ENCODE measurements at places on chromosomes 13 and 19.

DNA sequence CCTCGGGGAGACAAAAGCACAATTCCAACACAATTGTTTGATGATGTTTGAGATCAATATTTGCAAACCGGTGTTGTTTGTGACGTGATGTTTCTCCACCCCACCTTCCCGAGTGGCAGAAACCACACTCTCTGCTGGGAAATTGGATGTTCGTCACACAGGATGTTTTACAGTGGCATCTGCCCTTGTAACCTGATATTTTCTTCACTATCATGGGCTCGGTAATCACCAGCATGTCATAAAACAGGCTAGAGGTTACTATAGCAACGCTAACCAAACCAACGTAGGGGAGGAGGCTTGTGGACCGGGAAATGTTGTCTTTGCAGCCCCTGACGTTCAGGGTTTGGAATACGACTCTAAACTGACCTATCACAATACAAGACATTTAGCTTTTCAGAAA is 454.5 kb downstream of the IRS2 start:
- DNase-seq, result peak; percentile 49

GRCh38 chr13:86579662-86580061 is 780.4 kb upstream of the SLITRK6 start:
- no peak for DNase-seq

- no peak for DNase-seq
Observed at GRCh38 chr19:49413348-49413747, 9.9 kb downstream of the PTH2 start.

DNA sequence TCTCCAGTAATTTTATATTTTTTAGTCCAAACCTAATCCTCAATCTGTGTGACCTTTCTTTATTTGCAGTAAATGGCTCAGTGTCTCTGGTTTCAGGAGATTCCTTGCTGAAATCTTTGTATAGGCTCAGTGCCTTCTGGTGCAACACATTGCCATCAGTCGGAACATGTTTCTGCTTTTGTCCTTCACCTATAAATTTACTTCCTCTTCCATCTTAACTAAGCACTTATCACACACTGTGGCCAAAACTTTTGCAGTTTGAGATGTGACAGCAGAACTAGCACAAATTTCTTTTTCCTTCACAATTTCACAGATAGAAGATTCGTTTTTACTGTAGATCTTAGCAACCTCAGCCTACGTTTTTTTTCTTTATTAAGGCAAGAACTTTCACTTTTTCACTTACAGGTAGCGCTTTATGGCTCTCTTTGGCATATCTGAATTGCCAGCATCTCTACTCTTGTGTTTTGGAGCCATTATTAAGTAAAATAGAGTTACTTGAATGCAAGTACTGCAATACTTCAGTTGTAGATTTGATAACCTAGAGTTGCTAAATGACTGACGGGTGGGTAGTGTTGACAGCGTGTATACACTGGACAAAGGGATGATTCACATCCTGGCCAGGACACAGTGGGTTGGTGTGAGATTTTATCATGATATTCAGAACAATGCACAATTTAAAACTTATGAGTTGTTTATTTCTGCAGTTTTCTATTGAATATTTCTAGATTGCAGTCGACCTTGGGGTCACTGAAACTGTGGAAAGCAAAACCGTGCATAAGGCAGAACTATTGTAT is 44.3 kb downstream of the NDFIP2 start:
- no peak for DNase-seq

GRCh38 chr13:73754241-73754640 is 380.0 kb downstream of the KLF12 start:
- DNase-seq, result no peak

DNA sequence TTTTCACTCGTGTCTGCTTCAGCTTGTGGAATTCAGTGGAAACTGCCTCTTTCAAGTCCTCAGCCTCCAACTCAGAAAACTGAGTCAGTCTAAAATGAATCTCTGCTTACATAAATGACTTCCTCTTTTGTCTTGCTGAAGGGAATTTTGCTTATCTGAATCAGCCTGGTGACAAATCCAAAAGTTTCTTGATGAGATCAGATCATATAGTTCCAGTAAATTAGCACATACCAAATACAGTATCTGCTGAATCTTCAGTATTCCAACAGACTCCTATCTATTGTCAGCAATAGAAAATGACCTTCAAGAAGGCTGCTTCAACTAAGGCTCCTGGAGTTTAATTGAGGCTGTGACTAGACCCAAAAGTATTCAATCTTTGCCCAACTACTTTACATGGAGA is 290.0 kb downstream of the MZT1 start:
- peak; percentile 12 for DNase-seq

GRCh38 chr13:30873499-30873898 is 32.6 kb upstream of the MEDAG start:
- DNase-seq, result no peak

Data from fibroblast of gingiva (primary cell).